Naive thymus-derived CD8-positive, alpha-beta T cell (primary cell): ENCODE measurements at places on chromosomes 13 and 19. TPM values are rescaled to one million over a fixed set of nuclear protein-coding genes. Genes with fewer than 3 reads are reported as not detected.

CYSLTR2 gene
- 0.81 TPM for polyA plus RNA-seq

TEKTIP1 gene
- not detected for polyA plus RNA-seq

BRME1 gene
- polyA plus RNA-seq: 0.94 TPM

GNG7 gene
- 4.2 TPM for polyA plus RNA-seq

DDA1 gene
- 23.9 TPM for polyA plus RNA-seq

NAT14 gene
- polyA plus RNA-seq: 7.7 TPM

MYO1F gene
- polyA plus RNA-seq: 30.1 TPM

PROZ gene
- not detected for polyA plus RNA-seq

GFY gene
- polyA plus RNA-seq: not detected

FCHO1 gene
- polyA plus RNA-seq: 16.4 TPM

GPR4 gene
- not detected for polyA plus RNA-seq

MUC16 gene
- not detected for polyA plus RNA-seq

KLF1 gene
- not detected for polyA plus RNA-seq

SIGLEC6 gene
- polyA plus RNA-seq: not detected

SYNGR4 gene
- not detected for polyA plus RNA-seq

MBD3L2 gene
- polyA plus RNA-seq: not detected

TYROBP gene
- polyA plus RNA-seq: 72.6 TPM

ZNF331 gene
- 31.2 TPM for polyA plus RNA-seq

KIRREL2 gene
- 0.35 TPM for polyA plus RNA-seq

OVOL3 gene
- not detected for polyA plus RNA-seq
